Tibial artery (tissue), 4 donors: ENCODE measurements at places on chromosomes 6 and 20.

GRCh38 chr6:78502386-78502887, 364.9 kb upstream of the IRAK1BP1 start:
- no peaks in the 10 kb centered on the region for H3K36me3 ChIP-seq
- H3K4me3 ChIP-seq: no peak overlapping the region
- no peak for DNase-seq
- no peaks in the 10 kb centered on the region for H3K27me3 ChIP-seq

DNA sequence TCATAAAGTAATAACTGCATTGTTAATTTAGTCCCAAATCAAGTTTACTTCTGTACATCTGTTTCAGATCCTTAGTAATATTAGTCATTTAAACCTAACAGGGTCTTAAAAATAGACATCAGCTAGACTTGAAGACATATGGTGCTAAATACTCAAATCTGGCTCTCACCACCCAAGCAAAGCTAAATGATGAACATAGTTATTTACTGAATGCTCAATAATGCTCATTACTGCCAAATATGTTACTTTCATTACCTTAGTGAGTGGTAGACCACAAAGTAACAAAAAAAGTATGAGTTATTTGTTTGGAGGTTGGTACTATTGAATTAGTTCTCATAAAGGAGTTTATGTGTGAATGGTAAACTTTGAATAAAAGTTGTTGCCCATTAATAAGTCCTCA, 502.1 kb downstream of the PKHD1 start:
- no peak overlapping the region for H3K27ac ChIP-seq
- H3K27me3 ChIP-seq: no peaks in the 10 kb centered on the region
- no peaks in the 10 kb centered on the region for H3K4me1 ChIP-seq

- no peak for DNase-seq
- no peaks in the 10 kb centered on the region for H3K4me1 ChIP-seq
- no peaks in the 10 kb centered on the region for H3K36me3 ChIP-seq
- H3K27me3 ChIP-seq: no peaks in the 10 kb centered on the region
Observed at GRCh38 chr6:98539741-98540140, 294.6 kb upstream of the POU3F2 start.

- peaks cover 12% of the 10 kb centered on the region for H3K4me1 ChIP-seq
- no peak for DNase-seq
- H3K27ac ChIP-seq: no peak overlapping the region
- no peaks in the 10 kb centered on the region for H3K27me3 ChIP-seq
Observed at GRCh38 chr6:167475947-167476346, 151.1 kb downstream of the TTLL2 start.

DNA sequence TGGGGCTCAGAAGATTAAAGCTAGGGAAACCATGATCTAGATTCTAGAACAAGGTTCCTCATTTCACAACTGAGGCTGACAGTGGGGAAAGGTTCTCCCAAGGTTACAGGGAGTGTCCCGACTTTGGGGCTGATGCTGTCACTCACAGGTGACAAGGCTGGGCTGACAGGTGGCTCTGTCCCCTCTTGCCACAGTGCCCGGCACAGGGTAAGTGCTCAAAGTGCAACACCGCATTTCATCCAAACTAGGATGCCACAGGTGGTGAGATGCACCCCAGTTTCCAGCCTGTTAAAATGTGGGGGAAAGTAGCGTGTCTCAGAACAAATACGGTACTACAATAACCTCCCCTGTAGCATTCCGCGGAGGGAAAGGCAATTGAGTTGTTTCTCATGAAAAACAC, 7.8 kb downstream of the ZBP1 start:
- no peaks in the 10 kb centered on the region for H3K27me3 ChIP-seq
- H3K36me3 ChIP-seq: no peaks in the 10 kb centered on the region
- no peak overlapping the region for H3K27ac ChIP-seq
- DNase-seq: no peak
- no peaks in the 10 kb centered on the region for H3K4me1 ChIP-seq

- H3K27ac ChIP-seq: no peak overlapping the region
- no peaks in the 10 kb centered on the region for H3K4me1 ChIP-seq
- H3K4me3 ChIP-seq: no peak overlapping the region
- no peaks in the 10 kb centered on the region for H3K27me3 ChIP-seq
- no peak for DNase-seq
Observed at GRCh38 chr6:81003156-81003555, 749.3 kb downstream of the TENT5A start.

DNA sequence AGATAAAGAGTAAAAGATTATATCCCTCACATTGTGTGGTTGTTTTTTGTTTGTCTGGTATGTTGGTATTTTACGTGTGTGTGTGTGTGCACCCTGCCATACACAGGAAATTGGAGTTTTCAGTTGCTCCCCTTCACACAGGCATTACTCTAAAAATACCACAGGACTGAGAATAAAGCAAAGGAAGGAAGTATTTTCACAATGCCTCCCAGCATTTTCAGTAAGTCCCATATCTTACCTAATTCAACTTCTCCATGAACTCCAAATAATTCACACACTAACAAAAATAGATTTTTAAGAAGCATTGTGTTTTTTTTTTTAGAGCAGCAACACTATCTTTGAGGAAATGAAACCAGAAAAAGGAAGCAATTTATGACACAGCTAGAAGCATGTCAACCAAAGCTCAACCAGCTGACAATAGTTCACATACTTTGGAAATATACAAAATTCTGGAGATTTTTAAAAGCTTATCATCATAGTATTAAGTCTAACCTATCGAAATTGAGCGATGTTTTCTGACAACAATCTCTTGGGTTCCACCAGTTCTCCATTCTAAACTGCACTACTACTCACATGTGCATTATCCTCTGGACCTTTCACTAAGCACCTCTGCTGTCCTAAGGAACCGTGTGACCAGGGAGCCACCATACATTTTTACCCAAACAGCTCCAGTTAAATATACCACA, 2.1 kb downstream of the UBE2J1 start:
- H3K4me1 ChIP-seq: peaks cover 64% of the 10 kb centered on the region
- H3K36me3 ChIP-seq: no peaks in the 10 kb centered on the region
- no peak for DNase-seq
- H3K27me3 ChIP-seq: no peaks in the 10 kb centered on the region
- peak overlapping the region; percentile 87 for H3K4me3 ChIP-seq
- H3K27ac ChIP-seq: no peak overlapping the region

GRCh38 chr6:170271771-170272314, 19.0 kb downstream of the DLL1 start:
- peak overlapping the region; percentile 26 for H3K4me3 ChIP-seq
- peaks cover 7% of the 10 kb centered on the region for H3K4me1 ChIP-seq
- no peak for DNase-seq
- no peaks in the 10 kb centered on the region for H3K36me3 ChIP-seq
- no peaks in the 10 kb centered on the region for H3K27me3 ChIP-seq
- no peak overlapping the region for H3K27ac ChIP-seq

DNA sequence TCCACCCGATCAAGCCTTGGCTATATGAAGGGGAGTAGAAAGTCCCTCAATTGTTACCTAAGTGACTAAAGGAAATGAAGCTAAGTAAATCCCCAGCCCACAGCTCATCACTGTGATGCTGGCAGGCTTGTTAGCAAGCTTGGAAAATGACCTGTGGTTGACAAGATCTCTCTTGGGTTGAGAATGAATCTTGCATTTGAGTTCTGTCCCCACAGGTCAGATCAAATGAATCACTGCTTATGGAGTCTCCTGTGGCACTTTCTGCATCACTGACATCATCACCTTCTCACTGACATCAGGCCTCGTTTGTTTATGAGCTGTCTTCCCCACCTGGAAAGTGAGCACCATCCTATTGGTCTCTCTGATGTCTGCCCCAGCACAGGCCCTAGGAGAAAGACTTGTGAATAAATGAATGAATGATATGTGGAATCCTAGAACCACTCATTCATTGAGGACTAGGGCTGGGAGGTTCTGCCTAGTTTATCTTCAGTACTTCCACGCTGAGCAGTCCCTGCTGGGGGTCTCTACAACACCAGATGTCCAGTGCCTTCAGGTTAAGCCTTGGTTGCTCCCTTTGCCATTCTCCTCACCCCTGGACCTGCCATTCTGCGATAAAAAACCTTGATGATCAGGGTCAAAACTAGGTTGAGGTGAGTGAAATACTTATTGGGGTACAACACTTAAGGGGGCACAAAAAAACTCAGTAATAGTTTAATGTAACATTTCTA, 318.4 kb upstream of the MOCS1 start:
- no peaks in the 10 kb centered on the region for H3K36me3 ChIP-seq
- no peak for DNase-seq
- H3K4me3 ChIP-seq: no peak overlapping the region

GRCh38 chr20:52972190-52972937, at the start of gene TSHZ2:
Gene TSHZ2, plus strand, starts transcription at chr20:52972358. Its CDS starts 936 bp downstream, at chr20:52973294.
- H3K36me3 ChIP-seq: no peaks in the 10 kb centered on the region
- H3K27me3 ChIP-seq: no peaks in the 10 kb centered on the region
- H3K27ac ChIP-seq: peak within 1 kb of the TSS; percentile 60
- H3K4me1 ChIP-seq: peaks cover 4% of the 10 kb centered on the region
- DNase-seq: peak; percentile 69

DNA sequence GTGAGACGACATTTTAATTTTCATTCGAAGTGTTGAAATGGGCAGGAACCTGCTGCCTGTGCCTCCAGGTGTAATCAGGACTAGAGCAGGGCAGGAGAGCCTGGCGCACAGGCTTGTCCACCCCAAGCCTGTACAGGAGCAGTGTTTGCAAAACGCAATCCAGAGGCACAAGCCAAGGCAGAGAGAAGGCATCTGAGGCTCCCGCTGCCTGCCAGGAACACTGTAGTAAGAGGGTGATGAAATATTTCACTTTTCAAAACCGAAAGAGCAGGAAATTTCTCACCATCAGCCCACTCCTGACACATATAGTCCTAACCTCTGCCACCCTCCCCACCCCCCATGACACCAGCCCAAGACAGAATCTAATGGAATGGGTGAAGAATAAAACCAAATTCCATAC, 132.5 kb downstream of the RTN4IP1 start:
- H3K27ac ChIP-seq: no peak overlapping the region
- H3K4me3 ChIP-seq: no peak overlapping the region
- H3K4me1 ChIP-seq: no peaks in the 10 kb centered on the region
- DNase-seq: no peak

DNA sequence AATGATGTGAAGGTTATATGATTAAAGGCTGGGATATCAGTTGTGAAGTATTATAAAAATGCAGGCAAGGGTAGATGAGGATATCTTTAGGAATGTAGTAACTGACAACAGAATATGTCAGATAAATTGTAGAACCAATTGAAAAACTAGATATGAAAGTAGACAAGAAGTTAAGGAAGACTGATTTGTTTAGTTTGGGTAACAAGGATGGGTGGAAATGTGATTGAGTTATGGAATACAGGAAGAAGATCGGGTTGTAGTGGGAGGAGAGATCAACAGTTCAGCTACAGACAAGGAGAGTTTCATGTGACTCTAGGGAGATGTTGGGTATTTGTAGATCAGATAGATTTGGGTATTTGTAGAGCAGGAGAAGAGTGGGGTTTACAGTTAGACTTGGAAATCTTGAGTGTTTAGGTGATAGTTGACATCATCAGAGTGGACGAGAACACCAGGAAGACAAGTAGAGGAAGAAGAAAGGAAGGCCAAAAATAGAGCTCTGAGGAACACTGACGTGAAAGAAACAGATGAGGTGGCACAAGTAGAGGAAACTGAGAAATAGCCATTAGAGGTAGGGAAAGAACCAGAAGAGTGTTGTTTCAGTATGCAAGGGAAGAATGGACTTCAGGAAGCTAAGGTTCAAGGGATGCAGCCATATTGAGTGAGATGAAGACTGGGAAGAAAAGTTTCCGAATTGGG, 12.1 kb upstream of the TSPYL1 start:
- H3K4me1 ChIP-seq: no peaks in the 10 kb centered on the region
- no peak for DNase-seq
- H3K27ac ChIP-seq: no peak overlapping the region
- no peaks in the 10 kb centered on the region for H3K36me3 ChIP-seq
- H3K27me3 ChIP-seq: no peaks in the 10 kb centered on the region

DNA sequence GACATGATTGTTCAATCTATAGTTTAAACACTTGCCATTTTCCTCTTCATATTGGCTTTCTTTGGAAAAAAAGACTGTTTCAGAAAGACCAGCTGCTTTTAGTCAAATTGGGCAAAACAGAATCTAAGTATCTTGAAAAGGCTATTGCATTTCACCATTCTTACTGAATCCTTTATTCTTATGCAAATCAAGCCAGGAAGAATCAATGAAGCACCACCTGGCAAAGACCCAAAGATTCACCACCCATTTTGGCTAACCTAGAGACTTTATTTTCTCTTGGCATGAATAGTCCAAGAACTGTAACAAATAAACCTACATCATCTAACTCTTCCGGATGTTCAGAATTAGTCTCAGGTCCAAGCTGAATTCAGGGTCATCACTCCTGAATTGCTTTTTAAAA, 71.3 kb upstream of the EYA4 start:
- DNase-seq: no peak
- H3K27ac ChIP-seq: no peak overlapping the region
- H3K4me1 ChIP-seq: no peaks in the 10 kb centered on the region
- H3K36me3 ChIP-seq: no peaks in the 10 kb centered on the region
